ENCODE measurements at places on chromosomes 12 and 14. TPM values are rescaled to one million over a fixed set of nuclear protein-coding genes. Genes with fewer than 3 reads are reported as not detected.

DNA sequence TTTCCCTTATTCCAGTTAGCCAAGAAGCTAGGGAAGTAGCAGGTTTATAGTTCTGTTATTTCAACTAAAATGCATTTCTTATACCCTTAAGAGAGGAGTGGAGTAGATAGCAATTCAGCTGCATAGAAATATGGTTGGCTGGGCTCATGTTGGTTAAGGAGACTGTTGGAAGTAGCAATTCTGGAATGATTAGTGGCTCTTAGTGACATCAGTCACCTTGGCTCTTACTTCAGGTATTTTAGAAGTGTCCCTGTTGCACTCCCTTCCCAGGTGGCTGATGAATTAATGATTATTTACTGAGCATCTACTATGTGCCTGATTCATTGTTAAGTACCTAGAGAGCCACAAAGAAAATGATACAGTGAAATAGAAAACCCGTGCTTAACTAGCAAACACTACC lies 128.1 kb downstream of the MGST1 start:
- no peak overlapping the region for H3K27ac ChIP-seq
- DNase-seq: no peak
- no peaks in the 10 kb centered on the region for H3K4me1 ChIP-seq
- no peaks in the 10 kb centered on the region for H3K36me3 ChIP-seq

GRCh38 chr12:130573766-130574165 lies 142.3 kb downstream of the RIMBP2 start:
- H3K4me3 ChIP-seq: no peak overlapping the region
- H3K4me1 ChIP-seq: no peaks in the 10 kb centered on the region
- H3K27ac ChIP-seq: no peak overlapping the region
- no peaks in the 10 kb centered on the region for H3K36me3 ChIP-seq

- H3K27me3 ChIP-seq: no peaks in the 10 kb centered on the region
- DNase-seq: no peak
- H3K4me3 ChIP-seq: no peak overlapping the region
Observed at GRCh38 chr12:2541631-2542204, 253.1 kb upstream of the FKBP4 start.

DNA sequence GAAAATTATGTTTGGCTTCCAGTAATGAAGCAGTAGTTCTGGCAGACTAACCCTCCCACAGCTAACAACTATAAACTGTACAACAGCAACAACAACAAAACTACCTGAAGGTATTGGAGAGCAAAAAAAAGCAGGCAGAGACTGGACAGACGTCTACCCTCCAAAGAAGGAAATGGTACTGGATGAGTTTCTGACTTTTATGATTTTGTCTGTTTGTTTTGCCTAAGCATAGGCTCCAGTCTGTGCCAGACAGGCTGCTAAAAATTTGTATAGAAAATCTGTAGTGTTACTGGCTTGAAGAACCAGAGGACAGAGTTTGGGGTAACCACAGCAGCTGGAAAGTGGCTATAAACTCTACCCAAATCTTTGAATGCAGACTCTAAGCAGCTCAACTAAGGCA lies 131.3 kb downstream of the SLC25A47 start:
- H3K27ac ChIP-seq: no peak overlapping the region
- H3K36me3 ChIP-seq: no peaks in the 10 kb centered on the region
- DNase-seq: no peak
- no peaks in the 10 kb centered on the region for H3K4me1 ChIP-seq
- H3K4me3 ChIP-seq: no peak overlapping the region
- no peaks in the 10 kb centered on the region for H3K27me3 ChIP-seq

DNA sequence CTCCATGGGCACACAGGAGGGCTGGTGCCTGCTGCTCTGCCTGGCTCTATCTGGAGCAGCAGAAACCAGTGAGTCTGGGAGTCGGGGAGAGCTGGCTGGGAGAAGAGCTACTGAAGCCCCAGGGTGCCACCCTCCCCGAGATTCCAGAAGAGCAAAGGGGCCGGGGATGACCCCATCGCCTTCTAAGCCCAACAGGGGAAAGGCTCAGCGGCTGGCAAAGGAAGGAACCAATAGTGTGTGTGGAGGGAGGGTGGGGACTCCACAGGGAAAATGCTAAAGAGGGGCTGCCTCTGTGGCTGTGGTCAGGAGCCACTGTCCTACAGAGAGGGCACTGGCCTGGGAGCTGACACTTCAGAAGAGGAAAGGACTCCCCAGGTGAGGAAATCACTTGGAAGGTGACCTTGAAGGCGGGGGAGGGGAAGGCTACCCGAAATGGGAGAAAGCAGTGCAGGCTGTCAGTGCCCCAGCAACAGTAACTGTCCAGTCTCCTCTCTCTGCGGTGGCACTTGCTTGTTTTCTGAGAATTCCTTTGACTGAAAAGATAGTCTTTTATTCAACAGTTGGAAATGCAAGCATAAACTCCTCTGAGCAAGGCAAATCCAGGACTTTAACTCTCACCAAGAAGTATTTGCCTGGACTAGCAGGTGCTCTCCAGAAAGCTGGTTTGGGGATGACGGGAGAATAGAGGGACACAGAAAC lies 552 bp downstream of the TAPBPL start:
- H3K27me3 ChIP-seq: no peaks in the 10 kb centered on the region
- peaks cover 26% of the 10 kb centered on the region for H3K4me1 ChIP-seq
- H3K36me3 ChIP-seq: peaks cover 5% of the 10 kb centered on the region

DNA sequence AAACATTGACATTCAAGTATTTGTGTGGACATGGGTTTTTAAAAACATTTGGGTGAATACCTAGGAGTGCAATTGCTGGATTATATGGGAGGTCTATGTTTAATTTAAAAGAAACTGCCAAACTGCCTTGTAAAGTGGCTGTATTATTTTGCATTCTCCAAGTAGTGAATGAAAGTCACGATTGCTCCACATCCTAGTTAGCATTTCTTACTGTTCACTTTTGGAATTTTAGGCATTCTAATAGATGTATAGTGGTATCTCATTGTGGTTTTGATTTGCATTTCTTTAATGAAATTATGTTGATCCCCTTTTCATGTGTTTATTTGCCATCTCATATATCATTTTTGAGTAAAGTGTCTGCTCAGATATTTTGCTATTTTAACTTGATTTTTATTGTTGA lies 159.5 kb downstream of the FOXG1 start:
- no peak overlapping the region for H3K27ac ChIP-seq
- no peak overlapping the region for H3K4me3 ChIP-seq
- no peaks in the 10 kb centered on the region for H3K27me3 ChIP-seq
- no peaks in the 10 kb centered on the region for H3K36me3 ChIP-seq

- H3K27ac ChIP-seq: no peak overlapping the region
- no peaks in the 10 kb centered on the region for H3K27me3 ChIP-seq
- no peaks in the 10 kb centered on the region for H3K4me1 ChIP-seq
- H3K36me3 ChIP-seq: no peaks in the 10 kb centered on the region
- DNase-seq: no peak
Observed at GRCh38 chr12:115355301-115355700, 671.3 kb upstream of the TBX3 start.

KRT78 gene
- total RNA-seq: not detected

KRT82 gene
- not detected for total RNA-seq

CSRP2 gene
- total RNA-seq: 21.8 TPM
